Smooth muscle cell of bladder (primary cell): ENCODE measurements at places on chromosomes 5 and 9. TPM values are rescaled to one million over a fixed set of nuclear protein-coding genes. Genes with fewer than 3 reads are reported as not detected.

Gene ENTREP1
- total RNA-seq: not detected in 2 replicates

Gene SH3PXD2B
- 23.0 and 27.2 TPM in 2 replicates for total RNA-seq

Gene SPARC
- 1,301 and 3,185 TPM in 2 replicates for total RNA-seq

Gene PPP1R26
- total RNA-seq: 9.5 and 10.4 TPM in 2 replicates

Gene GLRA1
- not detected in 2 replicates for total RNA-seq

Gene SOHLH1
- total RNA-seq: not detected in 2 replicates

Gene EFNA5
- 0.14 and 1.3 TPM in 2 replicates for total RNA-seq

Gene DPM2
- total RNA-seq: 10.1 and 10.2 TPM in 2 replicates

Gene STPG3
- not detected in 2 replicates for total RNA-seq

Gene ANKRD18B
- 0.28 and 0.46 TPM in 2 replicates for total RNA-seq

Gene CD14
- 2.9 and 8.8 TPM in 2 replicates for total RNA-seq

Gene PLPPR1
- total RNA-seq: not detected in 2 replicates

Gene GABRA6
- total RNA-seq: not detected in 2 replicates

Gene FABP6
- total RNA-seq: not detected in 2 replicates

Gene DOLK
- 28.7 and 40.1 TPM in 2 replicates for total RNA-seq

Gene CARD9
- 2.2 and 3.0 TPM in 2 replicates for total RNA-seq

Gene ADAMTSL1
- total RNA-seq: 7.4 and 26.1 TPM in 2 replicates

Gene FOXD4L6
- total RNA-seq: under 0.01 and 0.09 TPM in 2 replicates

Gene MARCHF6
- total RNA-seq: 46.5 and 60.2 TPM in 2 replicates

Gene CENPK
- 2.7 and 3.5 TPM in 2 replicates for total RNA-seq

Gene HAPLN1
- 0.28 and 0.55 TPM in 2 replicates for total RNA-seq

Gene ZNF883
- 1.2 and 1.8 TPM in 2 replicates for total RNA-seq

Gene SPATA31E1
- not detected in 2 replicates for total RNA-seq

Gene RNF183
- not detected in 2 replicates for total RNA-seq

Gene CNTFR
- under 0.01 TPM in 1 of 2 replicates, not detected in the other for total RNA-seq

Gene ERAP2
- 35.6 and 36.4 TPM in 2 replicates for total RNA-seq

Gene MCTP1
- total RNA-seq: 4.7 and 6.1 TPM in 2 replicates

Gene ENG
- total RNA-seq: 9.0 and 13.2 TPM in 2 replicates

Gene SLC12A2
- 15.2 and 25.0 TPM in 2 replicates for total RNA-seq

Gene PCDHB10
- 0.28 and 0.71 TPM in 2 replicates for total RNA-seq

Gene FCN1
- total RNA-seq: not detected in 2 replicates

Gene SH3RF2
- total RNA-seq: under 0.01 and 0.28 TPM in 2 replicates

Gene GALNT12
- 60.0 and 76.2 TPM in 2 replicates for total RNA-seq

Gene SLCO6A1
- total RNA-seq: not detected in 2 replicates

Gene NFIB
- total RNA-seq: 9.7 and 13.6 TPM in 2 replicates

Gene FAM120AOS
- total RNA-seq: 26.6 and 31.3 TPM in 2 replicates

Gene CTNND2
- total RNA-seq: not detected in 2 replicates

Gene PROB1
- 0.71 and 1.0 TPM in 2 replicates for total RNA-seq

Gene NPR3
- total RNA-seq: 144 and 422 TPM in 2 replicates

Gene PGM5
- total RNA-seq: 4.5 and 14.9 TPM in 2 replicates

Gene PRUNE2
- 9.2 and 15.1 TPM in 2 replicates for total RNA-seq

Gene EIF4E1B
- total RNA-seq: not detected in 2 replicates

Gene CKMT2
- 4.1 and 17.4 TPM in 2 replicates for total RNA-seq

Gene CCL27
- total RNA-seq: not detected in 2 replicates

Gene LHX2
- not detected in 2 replicates for total RNA-seq

Gene GARIN3
- not detected in 2 replicates for total RNA-seq

Gene SERF1A
- total RNA-seq: 2.4 and 4.5 TPM in 2 replicates

Gene CLTA
- total RNA-seq: 281 and 295 TPM in 2 replicates

Gene FAM120A
- 83.1 and 95.7 TPM in 2 replicates for total RNA-seq

Gene PCDHA12
- under 0.01 and 0.09 TPM in 2 replicates for total RNA-seq

Gene TEX48
- total RNA-seq: not detected in 2 replicates

Gene IL13
- not detected in 2 replicates for total RNA-seq

Gene NXNL2
- total RNA-seq: 1.0 and 1.1 TPM in 2 replicates

Gene PCDHA9
- total RNA-seq: under 0.01 and 0.18 TPM in 2 replicates

Gene MEF2C
- 4.7 and 11.2 TPM in 2 replicates for total RNA-seq

Gene PDGFRB
- 97.1 and 121 TPM in 2 replicates for total RNA-seq
